ENCODE measurements at places on chromosomes 1 and 21.

- no peak for DNase-seq
Measured at GRCh38 chr1:40723196-40723955, 31.9 kb downstream of the NFYC start.

DNA sequence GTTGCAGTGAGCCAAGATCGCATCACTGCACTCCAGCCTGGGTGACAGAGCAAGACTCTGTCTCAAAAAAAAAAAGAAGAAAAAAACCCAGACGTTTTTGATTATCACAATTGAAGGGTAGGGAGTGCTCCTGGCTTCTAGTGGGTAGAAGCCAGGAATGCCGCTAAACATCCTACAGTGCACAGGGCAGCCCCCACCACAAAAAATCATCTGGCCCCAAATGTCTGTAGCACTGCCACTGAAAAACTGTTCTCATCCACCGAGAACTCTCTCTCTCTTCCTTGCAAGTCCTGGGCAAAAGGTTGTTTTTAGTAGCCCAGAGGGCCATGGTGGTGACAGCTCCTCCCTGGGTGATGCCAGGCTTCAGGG is 35.6 kb upstream of the GPR157 start:
- DNase-seq, result no peak

- no peak for DNase-seq
Measured at GRCh38 chr1:223109581-223110026, 33.4 kb downstream of the TLR5 start.

- no peak for DNase-seq
Measured at GRCh38 chr1:7541629-7542028, 229.5 kb upstream of the VAMP3 start.

- DNase-seq, result no peak
Measured at GRCh38 chr1:54337928-54338327, 68.3 kb downstream of the SSBP3 start.

DNA sequence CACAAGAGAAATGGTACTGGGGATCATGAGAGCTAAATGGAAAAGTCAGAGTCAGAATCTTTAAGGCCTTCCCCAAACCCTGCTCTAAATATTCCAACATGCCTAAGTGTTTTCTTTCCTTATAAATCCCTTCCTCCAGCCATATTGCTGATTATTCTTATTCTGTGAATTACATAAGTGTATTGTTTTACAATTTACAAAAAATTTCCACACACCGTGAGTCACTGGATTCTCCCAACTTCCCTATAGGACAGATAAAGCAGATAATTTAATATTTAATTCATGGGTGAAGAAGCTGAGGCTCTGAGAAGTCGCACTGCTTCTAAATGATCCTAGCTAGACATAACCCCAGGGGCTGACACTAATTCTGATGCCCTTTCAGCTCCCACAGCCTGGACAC is 243.3 kb upstream of the JUN start:
- no peak for DNase-seq

- DNase-seq, result peak; percentile 80
Measured at GRCh38 chr1:3491291-3492246, 37.1 kb downstream of the ARHGEF16 start.

- DNase-seq, result no peak
Measured at GRCh38 chr1:38500891-38501290, 358.7 kb downstream of the RRAGC start.

DNA sequence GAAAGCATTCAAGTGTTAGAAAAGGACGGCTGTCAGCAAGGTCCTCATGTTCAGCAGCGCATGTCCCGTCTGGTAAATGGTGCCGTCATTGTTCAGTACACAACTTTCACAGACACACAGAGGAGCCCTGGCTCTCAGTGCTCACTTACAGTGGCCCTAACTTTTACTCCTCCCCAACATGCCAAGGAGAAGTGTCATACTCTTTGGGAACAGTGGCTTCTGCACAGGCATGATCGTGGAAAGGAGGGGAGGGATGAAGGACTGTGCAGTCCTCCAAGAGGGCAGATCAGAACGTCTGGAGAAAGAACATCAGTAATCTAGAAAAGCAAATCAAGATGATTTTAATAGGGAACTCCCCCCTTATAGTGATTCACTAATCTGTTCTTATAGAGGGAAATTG is 3.8 kb upstream of the GRHL3 start:
- no peak for DNase-seq

DNA sequence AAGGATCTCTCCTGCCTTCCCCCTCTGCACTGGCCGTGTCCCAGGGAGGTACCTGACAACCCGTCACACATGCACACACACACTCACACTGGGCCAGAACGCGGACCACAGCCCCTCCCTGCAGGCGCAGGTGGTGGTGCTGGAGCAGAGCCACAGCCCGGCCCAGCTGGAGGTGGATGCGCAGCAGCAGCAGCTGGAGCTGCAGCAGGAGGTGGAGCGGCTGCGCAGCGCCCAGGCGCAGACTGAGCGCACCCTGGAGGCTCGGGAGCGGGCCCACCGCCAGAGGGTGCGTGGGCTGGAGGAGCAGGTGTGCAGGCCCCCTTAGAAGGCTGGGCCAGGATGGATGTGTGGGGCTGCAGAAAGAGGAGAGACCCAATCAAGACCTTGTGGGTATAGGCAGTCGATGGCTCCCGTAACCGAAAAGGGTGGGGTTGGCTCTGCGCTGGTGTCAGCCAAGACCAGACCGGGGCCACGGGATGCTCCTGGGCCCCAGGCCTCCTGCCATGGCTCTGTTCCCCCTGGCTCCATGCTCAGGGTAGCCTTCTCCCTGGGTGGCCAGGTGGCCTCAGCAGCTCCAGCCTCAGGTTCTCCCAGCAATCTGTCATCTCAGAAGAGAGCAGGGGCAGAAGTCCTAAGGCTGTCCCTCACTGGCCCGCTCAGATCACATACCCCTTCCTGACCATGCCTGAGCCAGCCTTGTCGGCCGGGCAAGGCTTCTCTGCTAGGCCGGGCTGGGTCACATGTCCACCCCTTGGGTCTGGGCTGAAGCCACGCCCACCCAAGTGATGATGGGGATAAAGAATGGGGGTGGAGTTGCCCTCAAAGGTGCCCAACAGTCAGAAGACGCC is 8.9 kb downstream of the MFAP2 start:
- DNase-seq, result no peak

- DNase-seq, result no peak
Measured at GRCh38 chr1:1881727-1882126, 9.2 kb downstream of the GNB1 start.

GRCh38 chr1:160428655-160429054 is 28.3 kb downstream of the VANGL2 start:
- DNase-seq, result no peak

- DNase-seq, result no peak
Measured at GRCh38 chr1:44635439-44635838, 38.8 kb downstream of the TMEM53 start.

DNA sequence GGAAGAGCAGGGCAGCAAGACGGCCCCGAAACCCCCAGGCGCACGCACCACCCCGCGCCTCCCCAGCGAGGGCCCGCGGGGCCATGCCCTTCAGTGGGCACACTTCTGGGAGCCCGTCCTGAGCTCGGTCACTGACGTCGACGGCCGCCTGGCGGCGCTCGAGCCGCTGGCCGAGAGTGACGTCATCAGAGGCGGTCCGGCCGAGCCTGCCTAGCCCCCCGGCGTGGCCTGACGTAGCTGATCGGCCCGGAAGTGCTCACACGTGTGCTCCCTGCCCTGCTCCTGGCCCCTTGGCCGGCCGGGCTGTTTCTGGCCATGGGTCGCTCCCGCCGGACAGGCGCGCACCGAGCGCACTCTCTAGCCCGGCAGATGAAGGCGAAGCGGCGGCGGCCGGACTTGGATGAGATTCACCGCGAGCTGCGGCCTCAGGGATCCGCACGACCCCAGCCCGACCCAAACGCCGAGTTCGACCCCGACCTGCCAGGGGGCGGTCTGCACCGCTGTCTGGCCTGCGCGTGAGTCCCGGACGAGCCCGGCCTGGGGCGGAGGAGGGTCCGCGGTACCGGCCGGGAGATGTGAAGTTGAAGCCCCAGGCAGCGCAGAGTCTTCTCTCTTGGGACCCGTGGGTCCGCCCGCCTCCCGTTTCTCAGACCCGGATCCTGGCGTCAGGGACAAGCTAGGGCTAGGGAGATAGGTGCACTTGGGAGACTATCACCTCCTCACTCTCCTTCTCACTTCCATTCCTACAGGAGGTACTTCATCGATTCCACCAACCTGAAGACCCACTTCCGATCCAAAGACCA is at the start of gene ZNF593:
TSS of gene ZNF593 (plus strand) at position 240 of the 803 bp plus-strand sequence. CDS start at position 316, 76 bp downstream.
- DNase-seq, result peak; percentile 74

DNA sequence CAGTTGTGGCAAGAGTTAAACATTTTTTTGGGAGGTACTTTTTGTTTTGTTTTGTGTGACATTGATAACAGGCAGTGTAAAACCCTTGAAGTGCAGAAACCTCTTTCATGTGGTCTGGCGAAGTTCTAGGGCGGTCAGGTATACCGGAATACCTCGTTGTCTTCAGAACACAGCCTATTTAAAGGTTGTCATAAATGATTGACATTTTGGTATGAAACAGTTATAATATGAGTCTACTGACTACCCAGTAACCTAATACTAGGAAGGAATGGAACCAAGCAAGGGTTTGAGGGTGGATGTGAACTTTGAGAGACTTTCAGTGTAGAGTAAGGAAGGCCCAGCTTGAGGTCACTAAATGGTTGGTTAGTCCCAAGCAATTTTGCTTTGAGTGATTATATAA is 40.5 kb downstream of the PATJ start:
- DNase-seq, result peak; percentile 55
